ENCODE measurements at places on chromosomes 3 and 15. TPM values are rescaled to one million over a fixed set of nuclear protein-coding genes. Genes with fewer than 3 reads are reported as not detected.
A peak's percentile ranks its signal among the peaks of the same experiment; 100 is the strongest.

TRPC1 gene
- total RNA-seq = 1.2 TPM

BHLHE40 gene
- total RNA-seq = 112 TPM

GPR149 gene
- total RNA-seq = not detected

PATL2 gene
- 20.5 TPM for total RNA-seq

CTXN2 gene
- total RNA-seq = not detected

DNA sequence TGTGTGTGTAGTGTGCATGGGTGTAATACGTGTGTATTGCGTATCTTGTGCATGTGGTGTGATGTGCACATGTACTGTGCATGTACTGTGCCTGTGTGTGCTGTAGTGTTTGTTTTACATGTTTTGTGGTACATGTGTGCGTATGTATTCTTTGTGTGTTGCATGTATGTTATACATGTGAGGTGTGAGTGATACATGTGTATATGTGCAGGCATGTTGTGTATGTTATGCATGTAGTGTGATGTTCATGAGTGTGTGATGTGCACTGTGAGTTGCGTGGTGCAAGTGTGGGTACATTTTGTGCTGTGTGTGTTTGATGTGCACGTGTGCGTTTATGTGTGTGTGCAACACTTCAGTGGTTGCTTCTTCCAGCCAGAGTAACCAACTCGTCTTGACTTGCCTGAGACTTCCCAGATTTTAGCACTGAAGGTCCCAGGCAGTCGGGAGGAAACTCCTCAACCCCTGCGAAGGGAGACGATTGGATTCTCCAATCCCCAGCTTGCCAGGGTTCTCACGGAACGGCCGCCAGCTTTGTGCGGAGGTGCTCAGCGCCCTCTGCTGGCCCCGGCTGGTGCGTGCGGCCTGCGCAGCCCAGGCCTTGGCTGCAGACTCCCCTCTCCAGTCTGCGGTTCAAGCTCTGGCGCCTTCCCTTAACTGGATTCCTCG lies 3.6 kb downstream of the GALNT15 start:
- DNase-seq = peak; percentile 61

GRCh38 chr15:95202569-95203349 lies 971.4 kb downstream of the MCTP2 start:
- no peak for DNase-seq

GRCh38 chr3:7650466-7650865 lies 789.6 kb downstream of the GRM7 start:
- DNase-seq = no peak

GRCh38 chr3:53219895-53220483 lies 35.8 kb downstream of the TKT start:
- peak; percentile 88 for DNase-seq

GRCh38 chr3:111721747-111722146 lies 126.6 kb upstream of the ZBED2 start:
- DNase-seq = no peak

DNA sequence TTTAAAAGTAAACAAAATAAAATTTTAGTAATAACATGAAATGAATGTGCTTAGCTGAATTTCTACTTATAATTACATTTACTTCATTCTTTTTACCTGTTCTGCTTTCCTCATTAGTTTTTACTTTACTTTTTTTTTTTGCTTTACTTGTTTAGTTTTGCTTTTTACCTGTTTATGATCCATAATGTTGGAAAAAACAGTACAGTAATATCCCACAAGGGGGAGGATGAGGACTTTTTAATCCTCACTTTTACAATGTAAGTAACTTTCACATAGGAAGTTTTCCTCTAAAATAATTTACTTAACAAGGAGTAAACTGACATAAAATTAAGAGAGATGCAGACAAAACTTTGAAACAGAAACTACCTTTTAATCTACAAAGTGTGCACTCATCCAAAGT lies 268.7 kb downstream of the TBC1D5 start:
- no peak for DNase-seq

DNA sequence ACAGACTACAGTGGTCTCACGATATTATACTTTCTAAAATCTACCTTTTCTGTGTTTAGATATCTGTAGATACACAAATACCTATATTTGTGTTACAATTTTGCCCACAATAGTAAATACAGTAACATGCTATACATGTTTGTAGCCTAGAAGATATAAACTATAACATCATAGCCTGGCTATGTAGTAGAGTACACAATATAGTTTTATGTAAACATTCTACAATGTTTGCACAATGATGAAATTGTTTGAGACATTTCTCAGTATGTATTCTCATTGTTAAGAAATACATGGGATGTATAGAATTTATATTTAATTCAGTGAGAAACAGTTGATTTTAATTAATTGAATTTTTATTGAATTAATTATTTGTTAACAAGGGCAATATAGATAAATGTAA lies 1367.0 kb downstream of the OTOL1 start:
- DNase-seq = no peak

GRCh38 chr3:17806201-17806600 lies 63.8 kb upstream of the TBC1D5 start:
- peak; percentile 35 for DNase-seq

GRCh38 chr3:126418661-126419131 lies 24.0 kb downstream of the CFAP100 start:
- no peak for DNase-seq
